ENCODE measurements at places on chromosomes 4 and X. TPM values are rescaled to one million over a fixed set of nuclear protein-coding genes. Genes with fewer than 3 reads are reported as not detected.

SPANXA1 gene
- total RNA-seq, result not detected

FABP2 gene
- total RNA-seq, result not detected

DNA sequence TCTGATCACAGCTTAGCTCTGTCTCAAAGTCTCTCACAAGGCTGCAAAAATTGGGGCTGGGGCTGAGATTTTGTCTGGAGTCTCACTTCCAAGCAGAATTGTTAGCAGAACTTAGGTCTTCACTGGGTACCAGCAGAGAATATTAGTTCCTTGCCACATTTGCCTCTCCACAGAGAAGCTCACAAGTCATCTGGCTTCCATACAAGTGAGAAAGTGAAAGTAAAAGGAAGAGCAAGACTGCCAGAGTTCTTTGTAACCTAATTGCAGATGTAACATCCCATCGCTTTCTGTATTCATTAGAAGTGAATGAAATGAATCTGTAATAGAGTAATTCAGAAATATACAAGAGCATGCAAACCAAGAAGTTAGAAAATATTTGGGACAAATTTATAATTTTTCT, 624.1 kb upstream of the GNPDA2 start:
- no peak for DNase-seq
- no peaks in the 10 kb centered on the region for H3K27me3 ChIP-seq
- no peaks in the 10 kb centered on the region for H3K4me1 ChIP-seq
- H3K36me3 ChIP-seq, result no peaks in the 10 kb centered on the region
- no peak overlapping the region for H3K4me3 ChIP-seq

- no peaks in the 10 kb centered on the region for H3K4me1 ChIP-seq
- H3K4me3 ChIP-seq, result no peak overlapping the region
- no peak overlapping the region for H3K27ac ChIP-seq
Measured at GRCh38 chr4:5957076-5957475, 61.2 kb downstream of the C4orf50 start.

- H3K4me3 ChIP-seq, result no peak overlapping the region
- no peak for DNase-seq
- H3K27me3 ChIP-seq, result no peaks in the 10 kb centered on the region
- H3K36me3 ChIP-seq, result no peaks in the 10 kb centered on the region
- H3K4me1 ChIP-seq, result no peaks in the 10 kb centered on the region
Measured at GRCh38 chr4:172721659-172722058, 447.0 kb upstream of the GALNT7 start.
